Activated CD4-positive, alpha-beta T cell treated with anti-CD3 and anti-CD28 coated beads for 24 hours (primary cell): ENCODE measurements at places on chromosomes 7 and 10.

DNA sequence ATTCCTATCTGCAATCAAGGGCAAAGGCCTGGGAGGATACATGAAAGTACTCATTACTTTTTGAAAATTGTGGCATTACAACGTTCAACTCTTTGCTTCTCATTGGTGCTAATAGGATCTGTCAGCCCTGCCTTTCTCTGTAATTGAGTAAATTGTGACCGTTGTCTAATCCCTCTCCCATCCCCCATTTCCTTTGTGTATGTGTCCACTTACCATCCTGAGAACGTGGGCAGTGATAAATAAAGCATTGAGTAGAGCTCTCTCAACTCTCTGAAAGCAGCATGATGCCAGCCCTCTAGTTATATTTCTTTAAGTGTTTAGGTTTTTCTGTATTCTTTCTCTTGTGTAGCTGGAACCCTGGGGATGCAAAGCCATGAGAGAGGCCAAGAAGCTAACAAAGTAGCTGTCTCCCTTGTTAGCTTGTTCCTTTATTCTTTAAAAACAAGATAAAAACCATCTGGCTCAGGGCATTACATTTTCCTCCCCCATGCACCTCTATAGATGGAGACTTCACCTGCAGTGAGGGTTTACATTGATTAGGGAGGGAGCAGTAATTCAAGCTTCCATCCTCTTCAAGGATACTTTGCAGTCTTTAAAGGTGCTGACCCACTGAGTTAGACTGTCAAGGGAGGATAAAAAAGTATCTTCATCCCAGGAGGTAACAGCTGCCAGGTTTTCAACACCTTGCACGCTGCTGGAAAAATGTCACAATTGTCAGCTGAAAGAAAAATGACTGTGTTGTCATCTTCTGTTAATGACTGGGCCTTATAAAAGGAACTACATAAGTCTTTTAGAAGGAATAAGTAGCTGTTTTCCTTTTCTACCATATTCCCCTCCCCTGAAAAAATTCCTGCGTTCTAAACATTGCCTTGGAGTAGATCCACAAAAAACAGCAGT, 112.3 kb downstream of the BTRC start:
- no peak for DNase-seq

DNA sequence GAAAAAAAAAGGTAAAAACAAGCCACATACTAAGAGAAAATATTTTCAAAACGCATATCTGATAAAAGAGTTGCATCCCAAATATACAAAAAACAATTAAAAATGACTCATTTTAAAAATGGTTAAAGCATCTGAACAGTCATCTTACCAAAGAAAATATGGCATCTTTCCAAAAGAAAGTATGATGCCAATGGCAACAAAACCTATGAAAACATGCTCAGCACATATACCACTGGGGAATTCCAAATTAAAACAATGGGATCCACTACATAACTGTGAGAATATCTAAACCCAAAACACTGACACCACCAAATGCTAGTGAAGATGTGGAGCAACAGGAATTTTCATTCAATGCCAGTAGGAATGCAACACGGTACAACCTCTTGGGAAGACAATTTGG, 39.3 kb downstream of the VSTM2A start:
- DNase-seq = no peak

GRCh38 chr7:37354656-37355131, 94.0 kb downstream of the ELMO1 start:
- peak; percentile 47 for DNase-seq

- DNase-seq = no peak
Observed at GRCh38 chr10:79431891-79432831, 13.3 kb downstream of the ZCCHC24 start.

DNA sequence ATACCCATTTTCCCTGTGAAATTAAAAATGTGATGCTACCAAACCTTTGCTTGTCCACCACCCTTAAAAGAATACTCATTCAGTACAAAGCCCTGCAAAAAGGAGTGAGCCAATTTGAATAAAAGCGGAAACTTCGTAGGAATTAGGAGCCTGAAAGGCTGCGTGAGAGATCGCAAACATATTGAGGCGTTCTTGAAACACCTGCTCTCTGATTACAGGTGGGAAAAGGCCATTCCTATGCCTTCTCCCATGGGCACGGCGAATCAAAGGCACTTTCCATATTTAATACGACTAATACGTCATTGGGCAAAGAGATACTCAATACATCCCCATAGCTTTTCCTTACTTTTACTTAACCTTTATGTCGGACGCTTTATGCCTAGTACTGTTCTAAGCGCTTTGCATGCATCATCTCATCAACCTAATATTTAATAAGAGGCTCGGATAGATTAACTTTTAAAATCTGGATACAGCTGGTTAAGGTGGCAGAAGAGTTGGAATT, 30.9 kb upstream of the KMT2E start:
- DNase-seq = no peak

DNA sequence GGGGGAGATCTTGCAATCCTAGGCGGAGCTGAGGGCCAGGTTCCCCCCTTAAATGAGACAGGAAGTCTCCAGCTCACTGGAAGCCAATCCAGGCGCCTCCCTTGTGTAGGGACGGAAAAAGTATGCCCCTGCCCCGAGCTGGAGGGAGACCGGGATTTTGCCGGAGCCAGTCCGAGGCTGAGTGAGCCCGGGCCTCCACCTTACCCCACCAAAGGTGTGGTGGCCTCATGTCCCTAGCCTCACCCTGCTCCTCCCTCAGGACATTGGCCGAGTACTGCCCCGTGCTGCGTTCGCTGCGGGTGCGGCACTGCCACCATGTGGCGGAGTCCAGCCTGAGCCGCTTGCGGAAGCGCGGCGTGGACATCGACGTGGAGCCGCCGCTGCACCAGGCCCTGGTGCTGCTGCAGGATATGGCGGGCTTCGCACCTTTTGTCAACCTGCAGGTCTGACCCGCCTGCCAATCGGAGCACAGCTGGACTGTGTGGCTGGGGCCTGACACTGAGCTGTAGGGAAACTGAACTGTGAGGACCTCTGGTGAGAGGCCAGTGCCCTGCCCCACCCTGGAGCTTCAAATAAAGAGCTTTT, 2.0 kb downstream of the FBXL15 start:
- peak; percentile 58 for DNase-seq

GRCh38 chr7:103076764-103077163, 1.8 kb downstream of the ARMC10 start:
- DNase-seq = no peak

DNA sequence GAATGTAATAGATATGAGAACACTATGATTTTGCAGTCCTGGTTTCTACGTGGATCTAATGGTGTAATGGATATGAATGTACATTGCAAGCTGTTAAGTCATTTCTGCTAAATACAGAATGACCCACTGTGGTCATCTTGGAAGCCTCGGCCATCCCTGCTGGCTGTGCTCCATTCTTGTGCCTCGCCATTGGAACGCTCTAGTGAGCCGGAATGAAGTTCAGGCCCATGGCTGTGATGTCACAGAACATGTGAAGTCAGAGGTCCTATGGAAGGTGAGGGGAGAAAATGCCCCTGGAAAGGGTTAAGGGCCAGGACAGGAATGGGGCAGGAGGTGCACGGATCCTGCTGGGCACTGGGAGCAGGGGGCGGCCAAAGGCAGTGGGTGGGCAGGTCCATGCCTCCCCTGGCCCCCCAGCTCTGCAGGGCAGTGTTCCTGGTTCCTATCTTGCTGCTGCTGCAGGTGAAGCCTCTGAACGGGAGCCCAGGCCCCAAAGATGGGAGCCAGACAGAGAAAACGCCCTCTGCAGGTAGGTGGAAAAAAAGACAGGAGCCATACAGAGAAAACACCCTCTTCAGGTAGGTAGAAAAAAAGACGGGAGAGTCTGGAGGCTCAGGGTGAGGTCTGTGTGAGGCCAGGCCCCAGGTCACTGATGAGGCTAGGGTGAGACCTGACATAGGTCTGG, at the start of gene LLCFC1:
Gene LLCFC1 (plus strand): TSS at position 259 of the 685 bp plus-strand sequence. CDS start 138 bp downstream, at position 397.
- DNase-seq = no peak

GRCh38 chr7:46283852-46284251, 362.8 kb upstream of the IGFBP3 start:
- DNase-seq = no peak

- no peak for DNase-seq
Observed at GRCh38 chr7:30865821-30866220, 45.8 kb upstream of the AQP1 start.

- no peak for DNase-seq
Observed at GRCh38 chr7:143455491-143455890, 12.2 kb downstream of the TAS2R60 start.

GRCh38 chr10:88896372-88896993, 16.4 kb downstream of the STAMBPL1 start:
- no peak for DNase-seq

- no peak for DNase-seq
Observed at GRCh38 chr7:47543714-47544113, 38.2 kb downstream of the TNS3 start.

DNA sequence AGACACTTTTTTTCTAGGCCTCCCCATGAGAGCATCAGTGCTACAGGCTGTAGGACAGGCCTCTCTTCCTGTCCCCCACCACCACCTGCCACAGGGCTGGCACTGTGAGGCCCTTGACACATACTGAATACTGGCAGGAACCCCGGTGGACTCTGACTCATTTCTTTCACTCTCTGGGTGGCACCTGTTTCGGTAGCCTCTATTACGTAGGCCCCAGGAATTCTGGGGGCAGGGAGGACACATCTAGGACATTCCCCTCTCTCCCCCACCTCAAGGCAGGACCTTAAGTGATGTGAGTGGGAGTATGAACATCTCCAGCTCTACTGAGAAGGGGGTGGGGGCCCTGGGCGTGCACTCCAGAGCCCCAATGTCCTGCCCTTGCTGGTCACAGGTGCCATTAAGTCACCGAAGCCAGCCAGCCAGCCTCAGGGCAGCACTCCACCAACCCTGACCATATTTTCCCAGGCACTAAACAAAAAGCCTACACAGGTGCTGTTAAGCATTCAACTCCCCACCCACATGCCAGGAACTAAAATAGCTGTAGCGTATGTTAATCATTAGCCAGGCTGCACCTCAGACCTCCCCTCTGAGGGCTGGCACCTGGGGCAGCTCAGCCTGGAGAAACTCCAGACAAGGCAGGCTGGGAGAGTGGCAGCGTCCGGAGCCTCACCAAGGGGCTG, 8.9 kb downstream of the ANXA11 start:
- DNase-seq = no peak

GRCh38 chr7:95433952-95434556, 774 bp downstream of the PON2 start:
- DNase-seq = no peak

DNA sequence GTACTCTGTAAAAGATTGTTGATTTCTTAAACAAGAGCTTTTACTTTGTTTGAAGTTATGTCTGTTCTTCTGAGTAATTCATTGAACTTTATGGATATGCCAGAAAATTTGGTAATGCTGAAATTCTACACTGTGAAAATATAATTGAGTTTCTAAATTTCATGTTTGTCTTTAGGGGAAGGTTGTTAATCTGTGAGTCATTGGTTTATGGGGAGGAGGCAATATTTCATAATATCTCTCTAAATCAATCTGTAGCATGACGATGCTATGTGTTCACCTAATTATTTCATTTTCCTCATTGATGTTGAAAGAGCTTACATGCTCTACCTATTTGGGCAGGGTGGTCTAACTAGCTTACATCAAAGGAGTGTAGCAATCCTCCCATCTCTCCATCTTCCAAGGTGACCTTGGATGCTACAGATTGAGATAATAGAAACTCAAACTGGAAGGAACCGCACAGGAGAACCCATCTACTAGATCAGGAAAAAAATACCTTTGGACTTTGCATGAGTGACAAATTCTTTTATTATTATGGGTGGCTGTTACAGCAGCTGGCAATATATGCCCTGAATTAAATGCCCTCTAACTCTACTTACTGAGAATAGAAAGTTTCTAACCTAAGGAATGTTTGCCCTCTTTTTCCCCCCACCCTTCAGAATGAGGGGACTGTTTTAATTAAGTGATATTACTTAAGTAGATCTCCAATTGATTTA, 8.4 kb upstream of the SNX13 start:
- no peak for DNase-seq

DNA sequence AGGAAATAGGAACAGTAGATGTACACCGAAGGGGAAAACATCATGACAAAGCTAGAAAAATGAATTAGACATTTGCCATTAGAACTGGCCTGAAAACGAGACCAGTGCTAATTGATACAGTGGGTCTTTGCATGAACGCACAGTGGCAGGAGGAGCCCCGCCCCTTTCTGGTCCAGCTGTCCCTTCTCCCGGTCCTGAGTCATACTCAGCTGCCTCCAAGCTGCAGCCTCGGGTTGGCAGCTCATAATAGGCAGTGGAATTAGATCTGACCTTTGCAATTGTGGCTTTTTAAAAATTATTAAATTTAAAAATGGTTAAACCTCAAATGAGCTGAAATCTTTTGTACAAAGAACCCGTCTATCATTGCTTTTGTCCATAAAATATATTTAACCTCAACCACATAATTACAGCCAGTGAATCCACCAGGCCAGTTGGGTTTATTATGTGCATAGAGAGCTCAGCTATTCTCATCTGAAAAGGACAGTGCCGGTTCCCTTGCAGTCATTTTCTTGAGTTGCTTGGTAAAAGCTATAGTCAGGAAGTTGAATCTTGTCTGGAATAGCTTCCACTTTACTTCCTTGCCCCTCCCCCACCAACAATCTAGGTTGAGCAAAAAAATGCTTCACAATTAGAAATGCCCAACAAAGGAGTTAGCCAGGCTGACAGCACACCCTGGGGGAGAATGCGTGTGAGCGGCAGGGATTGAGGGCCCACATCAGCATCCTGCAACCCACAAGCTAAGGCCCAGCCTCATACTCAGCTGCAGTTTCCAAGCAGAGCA, 147.1 kb downstream of the BUB3 start:
- DNase-seq = no peak

GRCh38 chr10:14330388-14331061, at the start of gene FRMD4A:
Gene FRMD4A (minus strand): TSS chr10:14330924.
- no peak for DNase-seq

DNA sequence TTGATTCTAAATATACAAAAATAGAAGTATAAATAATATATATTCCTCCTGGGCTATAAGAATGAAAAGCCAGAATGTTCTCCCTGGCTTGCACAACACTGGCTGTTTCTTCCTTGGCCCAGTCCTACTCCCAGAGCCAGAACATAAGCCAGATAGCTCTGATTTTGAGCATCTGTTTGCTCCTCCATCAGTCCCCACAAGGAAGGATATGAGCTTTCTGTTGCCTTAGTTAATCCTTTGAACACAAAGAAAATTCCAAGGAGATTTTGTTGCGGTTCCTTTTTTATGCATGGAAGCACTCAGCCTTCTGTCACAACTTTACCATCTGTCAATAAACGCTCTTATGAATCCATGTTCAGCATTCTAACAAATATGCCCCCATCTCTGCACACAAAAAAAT, 361.8 kb downstream of the IPMK start:
- no peak for DNase-seq

- DNase-seq = no peak
Observed at GRCh38 chr10:3427950-3428354, 255.4 kb upstream of the PITRM1 start.

GRCh38 chr7:99419323-99420021, 10.7 kb downstream of the BUD31 start:
- no peak for DNase-seq

DNA sequence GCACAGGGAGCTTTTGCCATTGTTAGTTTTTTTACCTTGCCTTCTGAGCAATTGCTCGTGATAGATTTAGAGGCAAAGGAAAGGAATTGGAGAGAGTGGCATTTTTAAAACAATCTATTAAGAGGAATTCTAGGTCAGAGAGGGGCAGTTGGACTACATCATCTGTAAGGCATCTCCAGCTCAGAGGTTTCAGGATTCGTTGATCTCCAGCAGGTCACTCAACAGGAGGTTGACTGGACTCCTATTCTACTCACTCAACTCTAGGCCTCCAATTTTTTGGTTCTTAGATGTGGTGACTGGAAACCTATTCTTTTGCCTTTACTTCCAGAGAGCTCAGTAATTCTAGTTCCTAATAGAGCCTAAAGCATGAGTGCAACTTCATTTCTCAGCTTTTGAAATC, 42.8 kb downstream of the TBXAS1 start:
- no peak for DNase-seq

- DNase-seq = no peak
Observed at GRCh38 chr10:95650232-95650631, 6.3 kb downstream of the ALDH18A1 start.
